ENCODE measurements at places on chromosomes 12 and 14.

DNA sequence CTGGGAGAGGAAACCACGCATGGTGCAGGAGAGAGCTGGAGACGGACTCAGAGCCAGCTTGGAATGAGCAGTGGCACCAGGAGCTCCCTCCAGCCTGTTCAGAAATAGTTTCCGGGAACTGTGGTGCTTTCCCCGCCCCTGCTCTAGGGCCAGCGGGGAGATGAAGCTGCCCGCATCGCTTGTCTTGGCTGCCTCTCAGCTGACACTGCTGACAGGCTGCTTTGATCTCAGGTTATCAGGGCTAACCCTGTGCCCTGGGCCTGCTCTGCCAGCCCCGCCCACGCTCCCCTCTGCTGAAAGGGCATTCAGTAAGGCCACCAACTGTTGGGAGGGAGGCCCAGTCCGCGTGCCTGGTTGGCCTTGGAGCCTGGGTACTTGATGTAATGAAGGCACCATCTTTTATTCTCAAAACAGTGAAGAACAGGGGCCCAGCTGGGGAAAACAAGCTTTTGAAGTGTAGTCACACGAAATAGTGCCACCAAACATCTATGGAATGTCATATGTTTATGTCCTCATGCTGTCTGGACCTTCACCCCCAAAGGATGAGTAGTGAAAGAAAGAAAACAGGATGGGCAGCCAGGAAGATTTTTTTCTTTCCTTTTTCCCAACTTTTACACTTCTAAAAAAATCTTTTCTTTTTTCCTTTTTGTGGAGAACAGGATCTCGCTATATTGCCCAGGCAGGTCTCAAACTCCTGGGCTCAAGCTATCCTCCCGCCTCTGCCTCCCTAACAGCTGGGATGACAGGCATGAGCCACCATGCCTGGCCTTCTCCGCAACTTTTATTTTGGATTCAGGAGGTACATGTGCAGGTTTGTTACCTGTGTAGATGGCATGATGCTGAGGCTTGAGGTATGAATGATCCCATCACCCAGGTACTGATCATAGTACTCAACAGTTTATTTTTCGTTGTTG, 115.9 kb upstream of the TBX3 start:
- peak; percentile 42 for DNase-seq

GRCh38 chr12:123840765-123841425, 78.8 kb downstream of the DNAH10 start:
- DNase-seq, result no peak

DNA sequence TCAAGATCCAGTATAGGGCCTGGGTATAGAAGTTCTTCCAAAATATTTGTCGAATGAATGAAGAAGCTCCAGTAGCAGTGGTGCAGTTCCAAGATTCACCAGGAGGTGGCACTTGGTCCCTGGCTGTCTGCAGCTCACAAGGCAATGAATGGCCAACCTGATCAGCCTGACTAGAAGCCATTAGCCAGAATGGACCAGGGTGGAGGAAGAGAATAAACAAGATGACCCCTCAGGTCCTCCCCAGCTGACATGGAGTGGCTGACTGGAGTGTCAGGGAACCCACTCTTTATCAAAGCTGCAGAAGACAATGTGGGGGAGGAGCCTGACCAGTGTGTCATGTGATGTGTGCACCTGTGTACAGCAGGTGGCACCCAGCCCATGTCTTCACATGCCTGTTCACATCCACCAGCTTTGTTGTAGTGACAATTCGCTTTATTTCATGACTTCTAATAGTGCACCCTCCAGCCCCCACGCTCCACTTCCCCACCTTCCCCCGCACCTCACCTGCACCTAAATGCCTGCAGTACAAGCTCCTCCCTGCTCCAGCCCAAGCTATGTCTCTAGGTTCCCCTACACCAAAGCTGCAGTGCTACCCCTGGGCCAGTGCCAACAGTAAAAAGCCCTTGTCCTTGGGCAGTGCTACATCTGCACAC, 3.0 kb downstream of the LTBP2 start:
- DNase-seq, result peak; percentile 42

- DNase-seq, result no peak
Observed at GRCh38 chr14:28758885-28759652, 7.5 kb upstream of the FOXG1 start.

DNA sequence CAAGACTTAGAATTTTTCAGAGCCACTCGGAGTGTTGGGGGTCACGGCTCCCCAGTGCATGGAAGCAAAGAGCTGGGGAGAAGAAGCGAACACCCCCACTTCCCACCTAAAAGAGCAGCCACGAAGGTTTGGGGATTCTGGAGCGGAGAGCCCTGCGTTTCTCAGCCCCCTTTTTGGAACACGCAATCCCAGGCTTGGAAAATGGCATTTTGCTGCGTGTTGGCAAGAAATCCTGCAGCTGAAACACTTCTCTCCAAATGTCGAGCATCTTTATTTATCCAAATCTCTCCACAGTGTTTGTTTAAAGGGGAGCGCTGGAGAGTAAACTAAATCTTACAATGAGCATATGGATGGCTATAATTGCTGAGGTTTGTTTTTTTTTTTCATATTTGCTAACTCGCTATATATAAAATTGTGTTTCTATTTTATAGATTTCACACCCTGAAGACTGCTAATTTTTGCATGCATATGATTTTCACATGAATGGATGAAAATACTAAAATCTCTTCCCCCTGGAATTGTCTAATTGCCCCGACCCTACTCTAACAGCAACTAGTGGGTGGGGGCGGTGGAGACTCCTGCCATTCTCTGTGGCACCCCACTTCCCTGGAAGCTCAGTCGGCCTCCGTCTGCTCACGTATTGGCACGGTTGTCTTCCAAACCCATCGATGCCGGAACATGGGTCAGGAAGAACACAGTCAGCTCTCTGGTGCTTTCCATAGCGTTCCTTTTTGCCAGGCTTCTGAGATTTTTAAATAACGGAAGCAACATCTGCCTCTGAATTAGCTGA, 120.5 kb downstream of the GCH1 start:
- DNase-seq, result no peak

DNA sequence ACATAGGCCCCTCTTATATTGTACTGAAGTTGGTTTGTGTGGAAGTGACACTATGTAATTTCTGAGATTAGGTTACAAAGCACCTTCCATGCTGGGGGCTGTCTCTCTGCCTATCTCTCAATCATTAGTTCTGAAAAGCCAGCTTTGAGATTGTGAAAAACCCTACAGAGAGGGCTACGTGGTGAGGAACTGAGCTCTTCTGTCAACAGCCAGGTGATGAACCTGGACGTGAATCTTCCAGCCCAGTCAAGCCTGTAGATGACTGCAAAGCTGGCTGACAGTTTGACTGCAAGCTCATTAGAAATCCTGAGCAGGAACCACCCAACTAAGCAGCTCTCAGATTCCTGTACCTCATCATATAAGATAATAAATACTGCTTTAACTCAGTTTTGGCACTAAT, 36.3 kb upstream of the BBS10 start:
- no peak for DNase-seq

DNA sequence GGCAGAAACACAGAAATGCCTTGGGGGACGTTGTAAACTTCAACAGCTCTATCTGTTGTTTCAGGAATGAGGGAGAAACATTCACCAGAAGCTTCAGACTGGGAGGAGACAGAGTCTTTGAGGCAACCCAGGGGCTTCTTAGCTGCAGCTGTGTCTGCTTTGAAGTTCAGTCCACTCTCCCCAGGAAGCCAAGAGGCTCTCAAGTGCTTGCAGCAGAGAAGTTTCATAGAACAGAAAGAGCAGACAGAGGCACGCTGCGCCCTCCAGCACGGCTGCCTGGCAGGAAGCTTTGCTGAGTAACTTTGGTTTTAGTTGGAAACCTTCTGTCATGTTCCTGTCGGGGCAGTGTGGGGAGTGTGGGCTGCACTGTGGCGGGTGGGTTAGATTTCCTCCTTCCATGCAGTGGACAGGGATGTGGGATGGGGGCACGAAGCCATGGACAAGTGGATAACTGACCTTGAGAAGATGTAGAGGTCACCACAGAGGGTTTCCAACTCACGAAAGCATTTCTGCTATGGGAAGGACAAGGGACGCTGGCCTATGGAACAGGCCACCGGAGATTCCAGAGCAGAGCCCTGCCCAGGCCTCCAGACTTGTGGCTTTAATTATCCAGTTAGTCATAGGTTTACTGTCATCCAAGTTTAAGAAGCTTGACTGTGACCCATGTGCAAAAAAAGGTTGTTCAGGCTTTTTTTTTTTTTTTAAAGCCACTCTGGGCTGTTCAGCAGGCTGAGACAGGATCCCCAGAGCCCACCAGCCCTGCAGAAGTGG, 107.7 kb downstream of the ARF6 start:
- DNase-seq, result no peak

DNA sequence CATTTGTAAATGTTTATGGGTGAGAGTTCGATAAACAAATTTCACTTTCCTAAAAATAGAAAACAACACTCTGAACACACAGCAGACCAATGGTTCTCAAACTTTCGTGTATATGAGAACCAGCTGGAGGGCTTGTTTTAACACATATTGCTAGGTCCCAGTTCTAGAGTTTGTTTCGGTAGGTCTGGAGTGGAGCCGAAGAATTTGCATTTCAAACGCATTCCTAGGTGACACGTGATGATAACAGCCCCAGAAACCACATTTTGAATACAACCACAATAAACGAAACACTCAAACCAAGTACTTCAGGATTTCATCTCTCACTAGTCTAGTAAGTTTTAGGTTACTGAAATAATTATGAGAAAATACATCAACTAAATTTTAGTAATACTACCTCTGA, 17.1 kb downstream of the SEC23A start:
- DNase-seq, result no peak

DNA sequence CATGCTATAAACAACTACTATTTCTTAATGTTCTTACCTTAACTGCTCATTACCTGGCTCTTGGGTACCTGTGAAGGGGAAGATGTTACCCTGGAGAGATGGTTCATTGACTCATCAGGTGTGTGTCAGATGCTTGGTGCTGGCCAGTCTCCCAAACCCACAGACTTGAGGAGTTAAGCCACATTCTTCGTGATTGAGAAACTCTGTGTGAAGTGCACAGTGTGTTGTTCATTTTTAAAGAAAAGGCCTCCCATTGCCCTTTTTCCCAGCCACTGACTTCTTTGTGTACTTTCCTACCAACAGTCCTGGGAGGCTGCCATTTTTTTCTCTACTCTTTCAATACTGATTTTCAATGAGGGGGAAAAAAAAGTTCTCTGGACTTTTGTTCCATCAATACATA, 3.2 kb downstream of the MGST1 start:
- DNase-seq, result peak; percentile 10

DNA sequence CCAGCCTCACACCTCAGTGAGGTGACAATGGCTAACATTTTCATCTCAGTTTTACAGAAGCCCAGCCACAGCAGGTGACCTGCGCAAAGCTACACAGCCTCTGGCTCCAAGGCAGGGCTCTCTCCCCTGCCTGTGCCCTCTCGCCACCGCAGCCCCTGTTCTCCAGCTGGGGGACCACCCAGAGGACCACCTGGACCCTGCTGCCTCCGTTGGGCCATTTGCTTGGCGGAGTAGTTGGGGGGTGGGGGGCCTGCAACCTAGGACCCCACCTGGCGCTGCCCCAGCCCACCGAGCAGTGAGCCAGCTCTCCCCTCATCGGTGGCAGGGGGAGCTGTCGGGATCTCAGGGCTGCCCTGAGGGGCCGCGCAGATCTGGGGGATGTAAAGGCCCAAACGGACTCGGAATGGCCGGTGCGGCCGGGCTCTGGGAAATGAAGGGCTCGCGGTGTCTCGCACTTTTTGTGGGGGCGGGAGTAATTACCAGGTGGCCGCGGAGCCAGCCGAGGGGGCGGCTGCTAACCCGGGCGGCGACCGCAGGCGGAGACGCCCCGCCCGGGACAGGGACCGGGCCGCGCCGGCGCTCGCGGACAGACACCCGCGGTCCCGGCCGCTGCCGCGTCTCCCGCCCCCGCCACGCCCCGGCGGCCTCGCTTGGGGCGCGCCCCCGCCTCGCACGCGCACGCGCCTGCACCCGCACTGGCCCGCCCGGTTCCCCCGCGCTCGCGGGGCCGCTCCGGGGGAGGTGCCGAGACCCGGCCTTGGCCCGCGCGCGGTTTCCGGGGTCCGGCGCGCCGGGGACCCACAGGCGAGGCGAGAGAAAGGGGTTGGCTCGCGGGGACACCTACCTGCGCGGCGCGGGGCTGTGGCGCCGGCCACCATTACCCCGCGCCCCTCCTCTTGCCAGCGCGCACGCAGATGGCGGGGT, 8.6 kb upstream of the GPR68 start:
- DNase-seq, result no peak

GRCh38 chr12:97748298-97748697, 285.7 kb downstream of the RMST start:
- no peak for DNase-seq

DNA sequence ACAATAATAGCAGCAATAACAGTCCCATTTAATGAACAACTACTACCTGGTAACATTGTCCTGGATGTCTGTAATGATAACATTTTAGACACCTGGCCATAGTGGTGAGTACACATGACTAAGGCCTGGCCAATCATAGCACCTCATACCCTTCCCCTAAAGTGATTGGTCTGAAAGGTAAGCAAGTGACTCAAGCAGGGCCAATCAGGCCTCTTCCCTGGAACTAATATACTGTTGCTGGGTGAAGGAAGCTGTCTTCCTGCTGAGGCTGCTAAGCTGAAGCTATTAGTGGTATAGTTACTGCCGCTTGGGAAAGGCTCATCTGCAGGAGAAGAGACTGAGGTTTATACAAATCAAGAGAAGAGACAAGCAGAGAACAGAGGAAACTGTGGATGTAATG, 18.7 kb upstream of the NOS1 start:
- DNase-seq, result no peak

DNA sequence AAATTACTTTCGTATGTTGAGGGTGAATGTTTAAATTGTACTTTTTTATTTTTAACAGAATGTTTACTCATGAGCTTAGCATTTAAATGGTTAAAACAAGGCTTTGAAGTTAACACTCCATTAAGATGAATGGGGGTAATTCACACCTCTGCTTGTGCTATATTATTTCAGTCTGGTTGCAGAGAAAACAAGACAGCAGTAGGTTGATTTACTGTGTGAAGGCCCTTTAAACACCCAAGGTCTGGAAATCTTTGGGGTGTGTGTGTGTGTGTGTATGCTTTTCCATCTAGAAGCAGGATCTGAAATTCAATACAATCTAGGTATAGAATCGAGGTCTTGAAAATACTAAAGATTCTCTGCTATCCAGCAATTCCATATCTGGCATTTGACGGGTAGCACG, 83.8 kb downstream of the SLC38A6 start:
- no peak for DNase-seq

- DNase-seq, result no peak
Observed at GRCh38 chr12:30976206-30976605, 49.7 kb downstream of the TSPAN11 start.

DNA sequence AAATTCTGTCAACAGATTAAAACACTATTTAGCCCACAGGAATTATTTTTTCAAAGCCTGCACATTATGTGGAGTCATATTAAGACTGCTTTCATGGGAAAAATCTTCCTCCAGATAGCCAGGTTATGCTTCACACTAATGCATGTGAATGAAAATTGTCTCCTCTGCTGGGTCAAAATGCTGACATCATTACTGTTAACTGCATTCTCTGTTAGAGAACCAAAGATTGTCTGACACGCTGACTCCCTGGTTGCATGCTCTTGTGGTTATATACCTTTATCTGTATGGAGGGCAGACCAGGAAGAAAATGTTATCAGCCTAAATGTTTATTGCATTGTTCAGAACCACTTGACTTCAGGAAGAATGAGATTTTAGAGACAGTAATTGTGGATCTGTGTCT, 432.2 kb upstream of the MDGA2 start:
- DNase-seq, result no peak

GRCh38 chr14:89549381-89550125, 132.5 kb upstream of the FOXN3 start:
- DNase-seq, result no peak

Data from H54 (cell line).